IMR-90 (cell line): ENCODE measurements at places on chromosomes 3 and 15. TPM values are rescaled to one million over a fixed set of nuclear protein-coding genes. Genes with fewer than 3 reads are reported as not detected.

- H3K27me3 ChIP-seq, result no peaks in the 10 kb centered on the region
- no peak overlapping the region for H3K4me3 ChIP-seq
- peaks cover 13% of the 10 kb centered on the region for H3K36me3 ChIP-seq
These were observed 42.6 kb downstream of the CCR4 start for GRCh38 chr3:32994045-32994444.

Gene CACNA2D3
- total RNA-seq, result 0.28 and 0.36 TPM in 2 replicates

Gene FSIP1
- total RNA-seq, result 0.18 and 0.56 TPM in 2 replicates

- peaks cover 28% of the 10 kb centered on the region for H3K27me3 ChIP-seq
- no peak overlapping the region for H3K27ac ChIP-seq
- no peaks in the 10 kb centered on the region for H3K36me3 ChIP-seq
- no peak for DNase-seq
- H3K4me1 ChIP-seq, result peaks cover 6% of the 10 kb centered on the region
These were observed 102.0 kb downstream of the GTPBP8 start for GRCh38 chr3:113092746-113093145.

Gene GNB4
- 112 and 131 TPM in 2 replicates for total RNA-seq
